ENCODE measurements at places on chromosomes 11 and 22.

- no peak for DNase-seq
These were observed 326.3 kb downstream of the ETS1 start for GRCh38 chr11:128261011-128261421.

DNA sequence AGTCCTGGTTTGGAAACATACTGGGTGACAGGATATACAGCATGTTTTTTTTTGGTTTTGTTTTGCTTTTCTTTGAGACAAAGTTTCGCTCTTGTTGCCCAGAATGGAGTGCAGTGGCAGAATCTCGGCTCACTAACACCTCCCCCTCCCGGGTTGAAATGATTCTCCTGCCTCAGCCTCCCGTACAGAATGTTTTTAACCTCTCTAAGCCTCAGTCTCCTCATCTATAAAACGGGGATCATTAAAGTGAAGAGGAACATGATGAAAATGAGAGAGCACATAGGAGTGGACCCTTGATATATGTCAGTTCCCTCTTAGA is 28.1 kb upstream of the SCARF2 start:
- no peak for DNase-seq

DNA sequence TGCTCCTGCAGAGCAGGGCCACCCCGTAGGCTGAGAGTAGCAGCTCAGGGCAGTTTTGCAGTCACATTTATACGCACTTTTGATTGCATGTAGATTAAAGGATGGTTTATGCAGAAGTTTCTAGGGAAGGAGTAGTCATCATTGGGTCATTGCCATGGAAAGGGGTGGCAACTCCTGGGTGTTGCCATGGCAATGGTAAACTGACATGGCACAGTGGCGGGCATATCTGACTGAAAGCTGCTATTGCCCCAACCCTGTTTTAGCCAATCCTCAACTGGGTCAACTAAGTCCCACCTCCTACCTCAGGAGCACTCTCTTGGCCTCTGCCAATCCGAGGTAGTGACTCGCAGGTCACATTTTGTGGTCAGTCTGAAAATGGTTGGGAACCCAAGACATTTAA is 2.4 kb upstream of the ARSA start:
- DNase-seq, result no peak

- DNase-seq, result no peak
These were observed 47.8 kb downstream of the ARHGAP42 start for GRCh38 chr11:100734743-100735527.

GRCh38 chr11:60838132-60838531 is 3.8 kb upstream of the CCDC86 start:
- no peak for DNase-seq

GRCh38 chr22:36442506-36443197 is 38.8 kb downstream of the TXN2 start:
- DNase-seq, result no peak

GRCh38 chr11:76321340-76321739 is 59.6 kb downstream of the THAP12 start:
- DNase-seq, result no peak

- DNase-seq, result no peak
These were observed 42.8 kb upstream of the BID start for GRCh38 chr22:17817079-17817478.

- DNase-seq, result peak; percentile 11
These were observed 1.3 kb downstream of the PAFAH1B2 start for GRCh38 chr11:117145393-117145761.
